ENCODE measurements at places on chromosomes 2 and 18.
A peak's percentile ranks its signal among the peaks of the same experiment; 100 is the strongest.

GRCh38 chr2:133937669-133938068 is 316.2 kb upstream of the MGAT5 start:
- DNase-seq = no peak

- no peak for DNase-seq
Measured at GRCh38 chr2:163467251-163467630, 268.6 kb downstream of the FIGN start.

DNA sequence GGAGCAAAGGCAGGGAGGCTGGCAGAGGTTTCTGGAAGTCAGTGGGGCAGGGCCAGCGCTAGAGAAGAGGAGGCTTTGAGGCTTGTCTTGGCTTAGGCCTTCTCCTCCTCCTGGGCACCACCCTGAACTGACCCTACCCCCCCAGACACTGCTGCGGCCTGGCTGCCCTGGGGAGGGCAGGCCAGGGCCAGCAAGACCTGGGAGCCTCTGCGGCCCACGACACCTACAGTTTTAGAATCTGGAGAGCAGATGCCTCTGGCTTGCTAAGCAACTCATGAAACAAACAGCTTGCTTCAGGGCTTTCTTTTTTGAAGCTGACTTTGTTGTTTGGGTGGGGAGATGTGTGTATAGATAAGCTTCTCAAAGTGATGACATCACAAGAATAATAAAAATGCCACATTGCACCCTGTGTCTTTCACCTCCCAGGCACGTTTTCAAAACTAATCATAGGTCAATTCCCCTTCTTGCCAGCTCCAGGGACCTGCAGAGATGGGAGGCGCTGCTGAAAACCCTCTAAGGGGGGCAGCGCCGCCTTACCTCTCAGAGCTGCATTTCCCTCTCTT is 46.2 kb upstream of the SMAD7 start:
- peak; percentile 17 for DNase-seq

- DNase-seq = no peak
Measured at GRCh38 chr2:21270708-21271122, 146.9 kb downstream of the TDRD15 start.
